ENCODE measurements at places on chromosomes 1 and 21. TPM values are rescaled to one million over a fixed set of nuclear protein-coding genes. Genes with fewer than 3 reads are reported as not detected.

GRCh38 chr1:183945428-183946319 lies 91.9 kb downstream of the COLGALT2 start:
- no peak overlapping the region for H3K4me3 ChIP-seq
- peaks cover 8% of the 10 kb centered on the region for H3K4me1 ChIP-seq
- peaks cover 4% of the 10 kb centered on the region for H3K36me3 ChIP-seq

DNA sequence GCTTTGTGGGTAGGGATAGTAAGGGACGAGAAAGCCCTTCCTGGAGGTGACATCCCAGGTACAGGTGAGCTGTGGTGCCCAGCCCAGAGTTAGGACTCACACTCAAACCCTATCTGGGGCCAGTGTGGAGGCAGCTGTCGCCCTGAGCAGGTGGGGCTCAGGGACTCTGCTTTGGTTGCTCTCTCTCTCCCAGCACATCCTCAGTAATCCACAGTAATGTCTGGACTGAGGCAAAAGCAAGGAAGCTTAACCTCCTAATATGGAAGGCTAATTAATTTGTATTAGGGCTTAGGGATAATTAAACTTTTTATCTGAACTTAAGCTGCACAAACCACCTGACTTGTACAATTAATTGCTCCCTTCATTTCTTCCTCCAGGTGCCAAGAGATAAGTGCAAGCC lies 38.2 kb downstream of the DDX20 start:
- peaks cover 25% of the 10 kb centered on the region for H3K27me3 ChIP-seq
- H3K4me3 ChIP-seq, result no peak overlapping the region
- no peaks in the 10 kb centered on the region for H3K36me3 ChIP-seq
- no peak for DNase-seq
- no peak overlapping the region for H3K27ac ChIP-seq

Gene TRAF3IP3
- 185 TPM for total RNA-seq

- H3K36me3 ChIP-seq, result peaks cover 27% of the 10 kb centered on the region
- no peak overlapping the region for H3K4me3 ChIP-seq
- no peaks in the 10 kb centered on the region for H3K27me3 ChIP-seq
- no peak for DNase-seq
- H3K27ac ChIP-seq, result no peak overlapping the region
- peaks cover 26% of the 10 kb centered on the region for H3K4me1 ChIP-seq
These were observed 34.1 kb downstream of the TP53BP2 start for GRCh38 chr1:223811634-223812101.

Gene IGSF9
- total RNA-seq, result not detected

Data from natural killer cell treated with Interleukin-12 subunit alpha and Interleukin-12 subunit beta and Interleukin-15 and Interleukin-18, amount 100 ng/mL, for 72 hours (primary cell).